ENCODE measurements at places on chromosomes 13 and 19.

DNA sequence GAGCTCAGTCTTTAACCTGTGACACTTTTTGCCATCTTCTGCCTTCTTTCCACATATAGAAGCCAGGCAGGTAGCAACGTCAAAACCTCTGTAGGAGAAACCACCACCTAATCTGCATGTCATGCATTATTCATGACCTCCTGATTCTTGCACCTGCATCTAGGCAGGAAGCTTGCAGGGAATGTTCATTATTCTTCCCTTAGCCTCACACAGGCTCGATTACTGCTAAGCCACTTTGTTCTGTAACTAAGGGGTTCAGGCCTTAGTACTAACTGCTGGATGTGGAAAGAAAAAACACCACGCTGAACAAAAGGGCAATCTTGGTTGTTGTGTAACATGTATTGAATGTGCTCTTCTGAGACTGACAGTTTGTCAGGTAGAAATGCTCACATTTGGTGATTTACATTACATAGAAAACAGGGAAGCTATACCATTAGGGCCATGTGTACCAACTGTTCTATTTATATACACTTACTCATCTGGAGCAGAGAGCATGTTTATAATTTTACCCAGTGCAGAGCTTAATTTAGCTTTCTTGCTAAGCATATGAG is 366.9 kb downstream of the KLF12 start:
- DNase-seq, result no peak

- DNase-seq, result no peak
These were observed 26.2 kb downstream of the TUBA3C start for GRCh38 chr13:19155321-19155861.

- DNase-seq, result no peak
These were observed 273.5 kb downstream of the SHISA2 start for GRCh38 chr13:25778365-25778764.

DNA sequence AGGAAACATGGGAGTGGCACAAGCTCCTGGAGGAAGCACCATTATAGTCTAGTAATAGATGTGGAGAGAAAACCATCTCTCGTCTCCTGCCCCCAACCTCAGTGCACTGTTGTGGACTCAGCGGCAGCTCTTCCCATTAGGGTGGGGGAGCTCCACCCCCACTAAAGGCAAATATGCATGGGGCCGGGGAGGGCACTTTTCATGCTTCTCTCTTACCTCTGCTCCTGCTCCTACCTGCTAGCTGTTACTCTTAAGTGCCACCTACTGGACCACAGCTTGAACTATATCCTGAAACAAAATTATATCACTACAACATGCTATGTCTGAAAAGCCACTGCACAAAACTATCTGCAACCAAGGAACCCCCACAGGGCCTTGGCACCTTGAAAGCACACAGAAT is 112.6 kb upstream of the DACH1 start:
- DNase-seq, result no peak

GRCh38 chr19:15417699-15418098 is 1.1 kb downstream of the AKAP8L start:
- DNase-seq, result no peak

DNA sequence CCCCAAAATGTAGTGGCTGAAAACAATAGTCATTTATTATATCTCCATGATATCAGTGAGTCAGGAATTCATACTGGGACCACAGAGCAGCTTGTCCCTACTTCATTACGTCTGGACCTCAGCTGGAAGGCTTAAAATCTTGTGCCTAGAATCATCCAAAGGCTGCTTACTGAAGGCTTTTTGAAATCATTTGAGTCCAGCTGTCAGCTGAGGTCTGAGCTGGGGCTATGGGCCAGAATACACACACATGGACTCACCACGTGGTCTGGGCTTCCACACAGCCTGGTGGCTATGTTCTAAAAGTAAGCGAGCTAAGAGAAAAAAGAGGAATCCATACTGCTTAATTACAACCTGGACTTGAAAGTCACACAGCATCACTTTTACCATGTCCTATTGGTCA is 209.2 kb downstream of the KCTD12 start:
- DNase-seq, result no peak

DNA sequence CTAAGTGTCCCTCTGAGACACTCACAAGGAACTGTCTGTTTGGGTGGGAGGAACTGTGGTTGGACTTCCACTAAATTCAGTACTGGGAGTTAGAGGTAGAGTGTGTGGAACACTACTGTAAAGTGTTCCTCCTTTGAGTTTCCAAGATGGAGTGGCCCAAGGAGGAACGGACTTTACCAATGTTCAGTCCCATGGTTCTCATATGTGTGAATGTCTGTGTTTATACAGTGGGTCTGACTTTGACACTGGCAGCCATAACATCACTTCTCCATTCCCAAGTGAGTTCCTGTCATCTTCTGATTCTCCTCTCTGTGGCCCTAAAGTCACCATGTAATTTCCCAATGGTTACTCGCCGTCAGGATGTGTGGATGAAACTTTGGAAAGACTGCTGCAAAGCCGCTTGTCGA is 136.8 kb upstream of the SERP2 start:
- DNase-seq, result no peak

- DNase-seq, result no peak
These were observed 20.7 kb upstream of the PTBP1 start for GRCh38 chr19:776549-776948.

DNA sequence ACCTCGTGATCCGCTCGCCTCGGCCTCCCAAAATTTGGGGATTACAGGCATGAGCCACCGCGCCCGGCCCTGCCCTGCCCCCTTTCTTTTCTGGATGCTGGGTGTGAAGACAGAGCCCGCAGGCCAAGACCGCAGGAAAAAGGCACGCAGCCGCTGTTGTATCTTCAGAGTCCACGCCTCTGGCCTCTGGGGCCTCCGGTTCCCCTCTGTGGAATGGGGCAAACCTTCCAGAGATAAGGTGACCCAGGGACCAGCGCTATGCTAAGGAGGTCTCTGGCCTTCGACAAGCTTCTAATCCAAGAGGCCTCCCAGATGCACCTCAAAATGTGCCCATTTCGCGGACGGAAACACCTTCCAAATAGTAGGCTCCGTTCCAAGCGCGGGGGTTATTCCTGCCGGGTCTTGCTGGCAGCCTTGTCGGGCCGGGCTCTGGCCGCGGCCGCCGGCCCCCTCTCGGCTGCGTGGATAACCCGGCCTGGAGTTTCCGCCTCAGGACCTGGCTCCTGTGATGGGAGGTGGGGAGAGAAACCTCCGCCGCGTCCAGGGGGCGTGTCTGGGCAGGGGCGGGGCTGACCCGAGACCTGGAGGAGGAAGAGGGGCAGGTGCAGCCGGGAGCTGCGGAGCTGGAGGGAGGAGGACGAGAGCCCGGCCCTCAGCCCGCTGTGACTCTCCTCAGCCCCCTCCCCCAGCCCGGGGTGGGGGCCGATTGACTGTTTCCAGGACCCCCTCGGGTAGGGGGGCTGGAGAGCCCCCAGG is 13.1 kb downstream of the TJP3 start:
- peak; percentile 86 for DNase-seq

DNA sequence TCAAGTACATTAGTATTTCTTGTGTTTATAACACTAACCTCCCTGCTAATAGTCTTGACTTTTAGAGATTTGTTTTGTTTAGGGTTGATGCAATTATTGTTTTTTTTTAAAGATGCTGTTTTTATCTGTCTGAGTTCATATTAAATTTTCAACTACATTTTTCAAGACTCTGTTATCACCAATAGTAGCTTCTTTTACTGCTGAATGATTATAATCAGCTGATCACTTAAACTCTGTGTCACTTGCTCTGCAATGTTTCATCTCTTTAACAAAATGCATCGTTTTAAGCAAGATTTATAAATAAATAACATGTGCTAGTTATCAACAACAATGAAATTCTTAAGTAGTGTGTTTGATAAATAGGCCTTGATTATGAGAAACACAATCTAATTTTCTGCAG is 920.9 kb upstream of the PCDH20 start:
- no peak for DNase-seq

GRCh38 chr19:56681702-56682101 is 10.1 kb upstream of the ZNF835 start:
- DNase-seq, result no peak

GRCh38 chr13:75889427-75889826 is 253.3 kb downstream of the LMO7 start:
- DNase-seq, result no peak

DNA sequence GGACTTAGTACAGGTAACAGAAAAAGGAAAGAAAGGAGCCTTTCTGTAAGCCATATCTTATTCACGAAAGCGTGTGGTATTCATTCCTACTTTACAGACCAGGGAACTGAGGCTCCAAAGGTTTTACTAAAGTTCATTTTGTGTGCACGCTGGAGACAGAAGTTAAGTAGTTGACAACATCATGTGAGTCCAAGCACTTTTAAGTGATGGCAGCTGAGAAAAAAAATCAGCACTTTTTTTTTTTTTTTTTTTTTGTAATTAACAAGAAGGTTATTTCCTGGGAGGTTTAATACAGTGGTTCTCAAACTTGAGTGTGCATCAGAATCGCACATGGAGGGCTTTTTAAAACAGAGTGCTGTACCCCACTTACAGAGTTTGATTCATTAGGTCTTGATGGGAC is 2.0 kb downstream of the DNAJC3 start:
- DNase-seq, result no peak
